ENCODE measurements at places on chromosomes 4 and X. TPM values are rescaled to one million over a fixed set of nuclear protein-coding genes. Genes with fewer than 3 reads are reported as not detected.
A peak's percentile ranks its signal among the peaks of the same experiment; 100 is the strongest.

Gene THAP9
- total RNA-seq = 6.4 TPM

Gene CAMK2D
- total RNA-seq = 67.0 TPM

Gene GABRG1
- total RNA-seq = not detected

Gene TMSB15A
- 17.0 TPM for total RNA-seq

Gene DDIT4L
- total RNA-seq = 7.0 TPM

Gene VSIG4
- total RNA-seq = 0.59 TPM

Gene XKRX
- total RNA-seq = 0.47 TPM

Gene AKAP14
- not detected for total RNA-seq

Gene UGT2A3
- not detected for total RNA-seq

Gene VSIG1
- 0.07 TPM for total RNA-seq

Gene GAGE13
- not detected for total RNA-seq

Gene PNMA6A
- total RNA-seq = not detected

Gene CXCL11
- not detected for total RNA-seq

Gene FABP2
- not detected for total RNA-seq

Gene PRRG1
- 16.0 TPM for total RNA-seq

Gene SSX2
- not detected for total RNA-seq

Gene GLA
- 40.8 TPM for total RNA-seq

Gene SPANXC
- not detected for total RNA-seq

Gene CT45A10
- not detected for total RNA-seq

Gene MED14
- 51.8 TPM for total RNA-seq

Gene MAGEA6
- 0.57 TPM for total RNA-seq

Gene DCUN1D4
- total RNA-seq = 50.2 TPM

Gene AKAP4
- not detected for total RNA-seq

Gene SSX4B
- not detected for total RNA-seq

Gene LRCH2
- total RNA-seq = not detected

Gene XK
- 2.6 TPM for total RNA-seq

Gene AMOT
- 7.7 TPM for total RNA-seq

Gene GPM6B
- total RNA-seq = 0.07 TPM

GRCh38 chr4:54073271-54073880 lies 9.0 kb upstream of the CHIC2 start:
- no peak for DNase-seq

- no peak for DNase-seq
These were observed 68.0 kb downstream of the OPHN1 start for GRCh38 chrX:68365341-68365740.

DNA sequence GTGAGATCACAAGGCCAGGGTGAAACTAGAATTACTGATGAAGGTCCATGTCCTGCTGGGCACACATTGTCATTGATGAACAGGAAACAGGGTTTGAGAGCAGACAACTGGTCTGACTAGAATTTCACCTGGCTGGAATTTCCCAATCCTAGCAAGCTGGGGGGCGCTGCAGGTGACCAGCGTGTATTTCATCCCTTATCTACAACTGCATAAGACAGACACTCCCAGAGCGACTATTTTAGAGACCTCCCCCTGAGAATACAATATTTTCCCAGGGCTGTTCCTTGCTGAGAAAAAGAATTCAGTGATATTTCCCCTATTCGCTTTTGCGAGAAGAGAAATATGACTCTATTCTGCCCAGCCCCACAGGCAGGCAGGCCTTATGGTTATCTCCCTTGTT lies 432.6 kb upstream of the GALNT7 start:
- no peak for DNase-seq

DNA sequence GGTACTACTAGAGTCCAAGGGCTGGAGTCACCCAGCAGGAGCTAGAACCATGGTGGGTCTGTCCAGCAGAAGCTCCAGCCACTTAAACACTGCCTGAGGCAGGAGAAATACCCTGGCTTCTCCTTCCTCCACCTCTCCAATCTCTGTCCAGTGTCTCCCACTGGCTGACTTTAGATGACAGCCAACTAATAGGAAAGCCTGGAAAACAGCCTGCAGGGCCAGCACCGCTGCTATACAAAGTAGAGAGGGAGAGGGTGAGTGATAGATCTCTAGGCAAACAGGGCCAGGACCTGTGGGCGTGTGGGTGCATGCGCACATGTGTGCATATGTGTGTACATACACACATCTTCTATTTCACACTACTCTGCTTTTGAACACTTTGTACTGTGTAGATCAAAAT lies 56.5 kb upstream of the ATP8A1 start:
- no peak for DNase-seq

- DNase-seq = no peak
These were observed 8.7 kb upstream of the TIMP1 start for GRCh38 chrX:47573341-47574075.

DNA sequence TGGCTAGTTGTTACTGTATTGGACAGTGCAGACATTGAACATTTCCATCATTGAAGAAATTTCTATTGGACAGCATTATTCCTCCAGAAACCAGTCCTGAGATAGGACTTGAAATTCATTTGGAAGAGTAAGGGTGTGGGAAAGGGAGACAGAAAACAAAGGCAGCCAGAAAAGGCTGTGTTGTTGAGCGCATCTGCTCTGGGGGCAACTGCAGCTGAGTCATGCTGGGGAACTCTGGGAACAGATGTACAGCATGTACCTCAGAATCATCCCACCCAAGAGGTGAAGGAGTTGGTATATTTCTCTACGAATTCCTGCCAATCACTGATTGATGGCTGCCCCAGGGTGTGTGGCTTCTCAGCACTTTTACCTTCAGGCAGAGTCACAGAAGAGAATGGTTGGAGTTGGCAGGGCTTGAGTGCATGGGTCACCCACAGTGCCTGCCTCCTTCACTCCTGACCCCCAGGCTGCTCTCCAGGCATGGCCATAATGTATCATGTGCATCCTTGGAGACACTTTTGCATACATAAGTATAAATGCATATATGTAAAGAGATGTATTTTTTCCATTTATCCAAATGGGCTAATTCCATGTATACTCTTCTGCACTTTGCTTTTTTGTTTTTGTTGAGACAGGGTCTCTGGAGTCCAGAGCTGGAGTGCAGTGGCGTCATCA lies 39.4 kb downstream of the GEMIN8 start:
- no peak for DNase-seq

GRCh38 chr4:825971-826330 lies at the start of gene CPLX1:
TSS of gene CPLX1 (minus strand) at chr4:826129. CDS start at chr4:824522, 1,607 bp downstream.
- DNase-seq = no peak

DNA sequence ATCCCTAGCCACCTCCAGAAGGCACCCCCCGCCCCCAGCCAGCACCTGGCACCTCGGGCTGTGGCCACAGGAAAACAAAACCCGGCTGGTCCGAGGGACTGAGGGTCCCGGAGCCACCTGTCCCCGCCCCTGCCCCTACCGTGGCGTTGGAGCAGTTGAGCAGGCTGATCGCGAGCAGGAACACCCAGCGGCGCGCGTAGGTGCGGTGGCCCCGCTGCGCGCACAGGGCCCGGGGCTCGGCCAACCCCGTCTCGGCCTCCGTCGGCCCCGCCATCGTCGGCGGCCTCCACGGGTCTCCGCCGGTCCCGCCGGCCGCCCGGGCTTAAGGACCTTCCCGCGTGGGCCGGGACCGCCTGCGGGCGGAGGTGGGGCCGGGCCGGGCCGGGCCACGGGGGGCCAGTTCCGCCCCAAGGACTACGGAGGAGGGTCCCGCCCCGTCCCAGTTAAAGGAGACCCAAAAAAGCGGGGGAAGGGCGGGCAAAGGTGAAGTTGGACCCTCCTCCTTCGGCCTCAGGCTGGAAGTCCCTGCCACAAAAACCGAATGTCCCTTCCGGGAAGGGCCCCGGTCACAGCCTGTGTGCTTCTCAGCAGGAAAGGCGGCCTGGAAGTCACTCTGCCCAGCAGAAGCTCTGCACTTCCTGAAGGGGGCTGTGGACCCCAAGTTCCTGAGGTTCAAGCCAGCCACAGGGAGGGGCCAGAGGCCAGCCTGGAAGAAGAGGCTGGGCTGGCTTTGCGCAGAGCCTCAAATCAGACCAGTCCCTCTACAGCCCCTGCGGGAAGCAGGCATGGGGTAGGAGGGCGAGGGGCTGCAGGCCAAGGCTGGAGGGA lies at the start of gene SLC49A3:
SLC49A3 (minus strand) TSS at position 298 of the 828 bp plus-strand sequence; CDS start at position 274, 24 bp downstream.
- DNase-seq = no peak

- no peak for DNase-seq
These were observed 16.4 kb downstream of the TMEM31 start for GRCh38 chrX:103727115-103727514.

DNA sequence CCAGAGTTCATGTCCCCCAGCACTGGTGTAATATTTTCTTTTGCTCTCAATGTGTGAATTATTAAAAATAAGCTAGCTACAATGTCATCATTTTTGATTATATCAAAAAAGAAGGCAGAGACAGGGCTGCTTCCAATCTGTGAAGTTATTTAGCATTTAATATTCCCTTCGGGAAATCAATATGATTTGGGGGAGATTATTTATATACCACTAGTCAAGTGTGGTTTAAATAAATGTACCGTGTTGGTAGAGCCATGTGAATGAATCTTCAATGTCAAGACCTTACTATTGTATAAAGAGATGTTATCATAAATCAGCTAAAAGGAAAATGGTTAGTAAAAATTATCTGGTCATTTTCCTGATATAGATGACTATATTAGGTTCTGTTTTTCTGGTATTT lies 87.4 kb upstream of the MID1 start:
- DNase-seq = no peak

- DNase-seq = no peak
These were observed 51.9 kb downstream of the ZFYVE28 start for GRCh38 chr4:2366252-2367192.

GRCh38 chrX:29419774-29420553 lies 795.4 kb upstream of the MAGEB2 start:
- peak; percentile 21 for DNase-seq

- no peak for DNase-seq
These were observed 113.3 kb upstream of the CPEB2 start for GRCh38 chr4:14888790-14889572.

- DNase-seq = no peak
These were observed 94.2 kb upstream of the TECRL start for GRCh38 chr4:64503416-64503815.

DNA sequence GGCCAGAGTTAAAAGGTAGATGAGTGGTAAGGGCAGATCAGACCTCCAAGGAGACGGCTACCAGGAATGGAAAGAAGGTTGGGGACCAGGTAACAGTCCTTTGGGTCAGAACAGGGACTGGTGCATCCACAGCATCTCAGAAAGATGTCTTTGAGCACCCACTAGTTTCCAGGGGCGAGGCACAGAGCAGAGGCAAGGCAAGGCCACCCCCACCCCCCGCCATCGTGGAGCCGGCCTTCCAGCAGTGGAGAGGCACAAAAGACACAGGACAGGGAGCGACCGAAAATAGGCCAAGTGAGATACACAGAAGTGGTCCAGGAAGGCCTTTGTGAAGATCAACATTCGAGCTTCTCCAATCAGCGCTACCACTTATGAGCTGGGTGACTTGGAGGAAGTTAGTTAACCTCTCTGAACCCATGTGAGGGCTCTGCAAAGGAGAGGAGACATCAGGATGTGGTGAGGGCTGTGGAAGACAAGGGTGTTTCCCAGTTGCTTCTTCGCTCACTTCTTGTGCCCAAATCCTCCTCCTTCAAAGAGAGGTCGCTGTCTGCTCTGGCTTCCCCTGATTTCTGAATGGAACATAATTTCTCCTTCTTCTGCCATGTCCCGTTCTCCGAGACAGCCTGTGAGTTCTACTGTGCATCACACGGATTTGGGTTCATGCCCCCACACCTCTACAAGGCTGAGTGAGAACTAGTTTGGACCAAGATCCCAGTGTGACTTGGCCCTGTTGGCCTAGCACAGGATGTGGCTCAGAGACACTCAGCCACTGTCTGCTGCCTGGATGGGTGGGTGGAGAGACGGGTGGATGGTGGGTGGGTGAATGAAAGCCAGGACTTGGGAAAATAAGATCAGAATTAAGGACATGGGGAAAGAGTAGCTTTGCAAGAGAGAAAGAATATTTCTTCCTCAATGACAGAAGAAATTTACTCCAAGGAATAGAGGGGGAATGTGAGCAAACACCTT lies 16.7 kb upstream of the MSX1 start:
- no peak for DNase-seq

DNA sequence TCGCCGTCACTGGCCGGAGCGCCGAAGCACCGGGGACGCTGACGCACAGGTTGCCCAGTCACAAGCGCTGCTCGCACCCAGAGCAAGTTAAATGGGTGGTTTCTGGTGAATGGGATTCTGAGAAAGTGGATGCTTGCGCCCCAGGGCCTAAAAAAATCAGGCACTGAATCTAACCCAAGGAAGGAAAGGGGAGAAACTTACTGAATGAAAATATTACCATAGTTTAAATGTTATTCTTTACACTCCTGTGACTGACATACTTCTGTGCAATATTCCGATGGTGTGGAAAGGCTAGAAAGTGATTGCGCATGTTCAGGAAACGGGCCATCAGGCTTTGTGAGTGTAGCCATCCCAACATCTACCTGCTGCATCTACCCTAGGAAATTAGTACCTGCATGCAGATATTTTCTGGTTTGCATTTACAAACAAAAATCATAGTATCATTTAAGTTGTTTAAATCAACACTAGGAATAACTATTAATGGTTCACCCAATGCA lies 838 bp upstream of the ABCG2 start:
- DNase-seq = peak; percentile 36

GRCh38 chr4:141724646-141725045 lies 88.3 kb downstream of the IL15 start:
- no peak for DNase-seq

DNA sequence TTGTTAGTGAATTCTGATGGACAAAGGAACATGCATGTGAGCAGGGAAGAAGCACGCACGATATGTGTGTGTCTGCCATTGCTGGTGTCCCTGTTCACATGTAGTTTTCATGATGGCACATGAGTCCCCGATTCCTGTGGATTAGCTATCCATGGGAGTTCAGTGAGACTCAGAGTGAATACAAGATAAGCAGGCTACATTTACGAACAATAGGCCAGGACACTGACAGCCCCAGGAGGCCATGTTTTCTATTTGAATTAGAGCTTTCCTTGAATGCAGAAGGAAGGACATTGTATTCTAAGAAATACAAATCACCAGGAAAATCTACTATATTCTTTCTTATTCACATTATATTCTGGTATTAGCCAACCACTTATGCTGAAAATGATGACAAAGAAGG lies 171.4 kb downstream of the PPP1R2C start:
- no peak for DNase-seq

GRCh38 chrX:1380672-1381233 lies 11.2 kb downstream of the SLC25A6 start:
- DNase-seq = no peak

- DNase-seq = no peak
These were observed 82.6 kb downstream of the HADH start for GRCh38 chr4:108072300-108072699.

- DNase-seq = no peak
These were observed 30.0 kb upstream of the CYP2U1 start for GRCh38 chr4:107901213-107901934.

GRCh38 chr4:24890561-24891126 lies 22.2 kb downstream of the CCDC149 start:
- no peak for DNase-seq

GRCh38 chrX:107454302-107454701 lies 4.8 kb downstream of the FRMPD3 start:
- DNase-seq = peak; percentile 55

GRCh38 chr4:8594097-8595038 lies 1.8 kb downstream of the CPZ start:
- DNase-seq = peak; percentile 64

- DNase-seq = no peak
These were observed 28.5 kb downstream of the PTTG2 start for GRCh38 chr4:37988670-37989069.

All from HCT116 (cell line).